ENCODE measurements at places on chromosomes 12 and 14.

DNA sequence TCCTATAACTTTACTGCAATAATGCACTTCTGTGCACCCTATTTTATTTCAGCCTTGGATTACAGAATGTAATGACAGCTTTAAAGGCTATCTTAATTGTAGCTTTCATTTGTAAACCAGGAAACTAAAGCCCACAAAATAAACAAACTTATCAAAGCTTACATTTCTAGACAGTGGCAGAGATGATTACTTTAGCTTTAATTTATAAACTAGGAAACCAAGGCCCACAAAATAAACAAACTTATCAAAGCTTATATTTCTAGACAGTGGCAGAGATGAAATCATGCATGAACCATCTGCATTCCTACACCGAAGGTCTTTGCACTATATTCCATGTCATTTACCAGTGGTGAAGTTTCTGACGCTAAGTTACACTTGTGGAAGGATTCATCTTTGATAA, 74.4 kb downstream of the PRKD1 start:
- DNase-seq, result no peak

DNA sequence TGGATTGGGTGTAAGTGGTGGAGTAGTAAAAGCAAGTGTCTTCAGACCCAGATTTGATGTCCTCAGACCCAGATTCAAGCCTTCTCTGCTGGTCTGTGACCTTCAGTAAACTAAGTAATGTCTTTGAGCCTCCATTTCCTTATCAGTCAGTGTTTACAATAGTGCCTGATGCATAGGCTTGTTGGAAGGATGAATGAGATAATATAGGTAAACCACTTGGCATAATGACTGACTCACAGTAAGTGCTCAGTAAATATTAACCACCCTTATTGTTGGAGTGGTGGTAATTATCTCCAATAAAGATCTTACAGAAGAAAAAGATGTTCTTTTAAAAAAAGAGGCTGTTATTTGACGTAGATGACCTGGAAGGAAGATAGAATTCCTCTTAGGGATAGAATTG, 86.2 kb downstream of the IGF1 start:
- no peak for DNase-seq

DNA sequence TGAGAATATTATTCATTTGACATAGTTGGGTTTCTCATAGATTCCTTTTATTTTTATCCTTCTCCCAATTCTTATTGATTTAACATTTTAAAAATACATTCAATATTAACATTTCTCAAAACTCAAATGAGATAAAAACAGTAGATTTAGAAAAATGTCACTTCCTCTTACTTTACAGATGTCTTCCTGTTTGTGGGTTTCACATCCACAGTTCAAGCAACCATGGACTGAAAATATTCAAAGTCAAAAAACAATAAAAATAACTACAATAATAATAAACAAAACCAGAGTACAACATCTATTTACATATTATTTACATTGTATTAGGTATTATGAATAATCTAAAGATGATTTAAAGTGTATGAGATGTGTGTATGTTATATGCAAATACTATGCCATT, 111.3 kb upstream of the SLC16A7 start:
- DNase-seq, result no peak

DNA sequence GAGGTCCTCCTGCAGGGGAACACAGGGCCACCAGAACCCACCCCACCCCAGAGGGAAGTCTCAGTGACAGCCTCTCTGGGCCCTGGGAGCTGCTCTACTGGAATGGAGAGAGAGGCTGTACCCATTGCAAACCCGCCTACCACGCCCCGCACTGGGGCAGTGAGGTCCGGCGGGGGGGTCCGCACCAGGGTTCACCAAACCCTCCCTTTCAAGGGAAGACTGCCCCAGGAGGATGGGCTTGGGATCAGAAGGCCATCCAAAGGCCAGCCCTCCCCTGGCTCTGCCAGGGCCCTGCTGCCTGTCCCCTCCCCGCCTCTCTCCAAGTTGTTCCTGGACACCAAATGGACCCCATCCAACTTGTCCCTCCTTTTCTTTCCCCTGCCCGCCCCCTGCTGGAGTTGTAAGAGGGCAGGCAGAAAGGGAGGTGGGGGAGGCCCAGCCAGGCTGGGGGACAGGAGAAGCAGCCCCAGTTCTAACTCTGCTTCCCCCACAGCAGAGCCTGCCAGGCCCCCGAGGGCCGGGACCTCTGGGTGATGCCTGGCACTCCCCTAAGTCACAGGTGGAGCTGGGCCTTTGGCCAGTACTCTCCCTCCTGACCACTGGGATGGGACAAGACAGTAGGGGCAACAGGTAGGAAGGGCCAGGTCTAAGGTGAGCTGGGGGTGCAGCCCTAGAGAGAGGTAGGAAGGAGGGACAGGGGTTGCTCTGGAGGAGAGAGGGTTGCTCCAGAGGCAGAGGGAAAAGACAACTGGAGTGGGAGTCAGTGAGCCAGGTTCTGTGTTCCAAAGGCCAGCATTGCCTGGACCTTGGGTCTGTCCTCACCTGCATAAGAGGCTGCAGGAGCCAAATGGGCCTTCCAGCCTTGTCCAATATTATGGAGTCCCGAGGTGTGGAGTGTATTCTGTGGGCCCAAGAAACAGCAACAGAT, 3.2 kb upstream of the DIO3 start:
- no peak for DNase-seq

DNA sequence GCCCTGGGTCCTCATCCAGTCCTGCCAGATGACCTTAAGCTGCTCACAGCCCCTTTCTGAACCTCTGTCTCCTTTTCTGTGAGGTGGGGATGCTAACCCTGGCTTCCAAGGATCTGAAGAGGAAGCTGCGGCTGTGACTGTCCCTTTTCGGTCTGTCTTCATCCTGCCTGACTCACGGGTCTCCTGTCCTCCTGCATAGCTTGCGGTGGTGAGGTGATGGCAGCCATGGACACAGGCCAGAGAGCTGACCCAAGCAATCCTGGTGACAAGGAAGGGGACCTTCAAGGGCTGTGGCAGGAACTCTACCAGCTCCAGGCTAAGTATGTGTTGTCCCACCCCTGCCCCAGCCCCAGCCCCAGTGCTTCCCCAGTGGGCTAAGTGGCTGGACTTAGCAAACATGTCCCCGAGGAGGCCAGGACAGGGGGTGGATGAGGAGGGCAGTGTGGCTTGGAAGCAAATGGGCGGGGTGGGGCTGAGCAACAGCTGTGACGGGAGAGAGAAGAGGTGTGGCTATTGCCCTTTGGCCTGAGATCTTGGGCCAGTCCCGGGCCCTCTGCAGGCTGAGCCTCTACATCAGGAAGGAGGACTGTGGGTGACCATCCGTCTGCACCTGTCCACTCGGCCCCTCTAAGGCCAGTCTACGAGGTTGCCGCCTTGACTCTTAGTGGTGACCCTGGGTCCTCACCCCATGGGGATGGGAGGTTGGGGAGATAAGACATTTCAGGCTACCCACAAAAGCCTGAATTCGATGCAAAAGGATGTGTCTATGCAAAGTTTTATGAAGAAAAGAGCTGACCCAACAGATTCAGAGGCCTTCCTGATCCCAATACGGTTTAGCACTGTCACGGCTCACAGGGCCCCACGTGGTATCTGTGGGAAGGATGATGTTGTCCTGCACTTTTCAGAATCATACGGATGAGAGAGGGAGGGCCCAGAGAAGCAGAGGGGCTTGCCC, 1.1 kb downstream of the CCDC197 start:
- no peak for DNase-seq

- no peak for DNase-seq
Measured at GRCh38 chr12:47736877-47737676, 11.8 kb upstream of the ENDOU start.
